Testis (tissue), 5 donors: ENCODE measurements at places on chromosomes 1 and 21. TPM values are rescaled to one million over a fixed set of nuclear protein-coding genes. Genes with fewer than 3 reads are reported as not detected.
A peak's percentile ranks its signal among the peaks of the same experiment; 100 is the strongest.

Gene AIRE
- total RNA-seq: 0.68 TPM

DNA sequence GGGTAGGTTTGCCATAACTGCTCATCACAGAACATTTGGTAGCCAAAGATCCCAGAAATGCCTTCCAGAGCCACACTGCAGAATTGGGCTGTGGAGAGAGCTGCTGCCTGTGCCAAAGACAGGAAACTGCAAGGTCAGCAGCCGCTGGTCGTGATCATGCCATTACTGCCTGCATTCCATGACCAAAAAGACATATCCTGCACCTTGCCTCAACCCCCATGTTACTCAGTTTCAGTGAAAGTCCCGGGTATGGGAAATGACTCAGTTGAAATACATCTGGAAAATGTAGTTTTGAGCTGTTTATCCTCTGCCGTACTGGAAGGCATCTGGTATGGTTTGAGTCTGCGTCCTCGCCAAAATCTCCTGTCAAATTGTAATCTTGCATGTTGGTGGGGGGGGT lies 161.7 kb downstream of the FCRL5 start:
- no peaks in the 10 kb centered on the region for H3K36me3 ChIP-seq
- no peak overlapping the region for H3K4me3 ChIP-seq
- no peaks in the 10 kb centered on the region for H3K27me3 ChIP-seq
- no peaks in the 10 kb centered on the region for H3K4me1 ChIP-seq
- DNase-seq: no peak

DNA sequence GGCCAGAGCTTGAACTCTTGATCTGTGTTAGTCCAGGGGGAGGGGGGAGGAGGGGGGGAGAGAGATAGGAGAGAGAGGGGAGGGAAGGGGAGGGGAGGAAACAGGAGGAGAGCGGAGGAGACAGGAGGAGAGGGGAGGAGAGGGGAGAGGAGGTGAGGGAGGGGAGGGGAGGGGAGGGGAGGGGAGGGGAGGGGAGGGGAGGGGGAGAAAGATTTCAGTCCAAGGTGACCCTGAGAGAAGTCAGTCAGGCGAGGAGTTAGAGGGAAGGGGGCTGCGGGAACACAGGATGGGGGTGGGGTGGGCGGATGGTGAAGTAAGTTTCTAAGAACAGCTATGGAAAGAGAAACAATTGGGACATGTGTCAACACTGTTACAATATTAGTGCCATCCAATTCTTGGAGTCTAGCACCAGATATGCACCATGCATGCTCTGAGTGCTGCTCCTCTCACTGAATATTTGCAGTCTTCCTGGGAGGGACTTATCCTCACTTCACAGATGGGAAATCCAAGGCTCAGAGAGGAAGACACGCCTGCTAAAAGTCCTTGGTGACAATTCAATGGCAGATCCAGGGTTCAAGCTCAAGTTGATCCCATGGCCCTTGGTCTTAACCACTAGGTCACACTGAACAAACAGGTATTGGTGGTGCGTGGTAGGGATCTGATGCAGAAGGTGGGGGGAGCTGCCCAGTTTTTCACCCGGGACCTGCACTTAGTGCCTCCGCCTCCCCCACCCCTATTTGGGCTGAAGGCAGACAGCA lies 42.5 kb upstream of the ECE1 start:
- H3K27me3 ChIP-seq: no peaks in the 10 kb centered on the region
- H3K4me3 ChIP-seq: no peak overlapping the region
- no peaks in the 10 kb centered on the region for H3K36me3 ChIP-seq
- H3K4me1 ChIP-seq: peaks cover 65% of the 10 kb centered on the region
- H3K27ac ChIP-seq: peak overlapping the region; percentile 51
- peak; percentile 82 for DNase-seq

GRCh38 chr1:73176902-73177301 lies 894.6 kb upstream of the NEGR1 start:
- H3K4me3 ChIP-seq: no peak overlapping the region
- no peak for DNase-seq
- no peak overlapping the region for H3K27ac ChIP-seq
- no peaks in the 10 kb centered on the region for H3K36me3 ChIP-seq

- no peaks in the 10 kb centered on the region for H3K4me1 ChIP-seq
- no peak overlapping the region for H3K27ac ChIP-seq
- H3K4me3 ChIP-seq: no peak overlapping the region
Measured at GRCh38 chr1:76492752-76493430, 374.4 kb upstream of the ST6GALNAC5 start.

GRCh38 chr1:168485048-168485447 lies 58.7 kb downstream of the XCL2 start:
- peak; percentile 23 for DNase-seq
- no peaks in the 10 kb centered on the region for H3K27me3 ChIP-seq
- peaks cover 11% of the 10 kb centered on the region for H3K4me1 ChIP-seq
